Panc1 (cell line): ENCODE measurements at places on chromosomes 7 and 10. TPM values are rescaled to one million over a fixed set of nuclear protein-coding genes. Genes with fewer than 3 reads are reported as not detected.

The DCLRE1A gene
- total RNA-seq = 15.0 TPM

The PLAU gene
- total RNA-seq = 305 TPM

The PLAC9 gene
- total RNA-seq = not detected

The MARCHF5 gene
- total RNA-seq = 66.2 TPM

The PPA1 gene
- 174 TPM for total RNA-seq

The PAX2 gene
- 72.3 TPM for total RNA-seq

The TMEM178B gene
- total RNA-seq = 0.39 TPM

The LBX1 gene
- 0.15 TPM for total RNA-seq

The DKK1 gene
- total RNA-seq = 563 TPM

The MYO3A gene
- not detected for total RNA-seq

The ACTL6B gene
- not detected for total RNA-seq

The C10orf53 gene
- not detected for total RNA-seq

The PON1 gene
- not detected for total RNA-seq

The CLRN3 gene
- total RNA-seq = not detected

The RABGEF1 gene
- 27.3 TPM for total RNA-seq

The IGFBP3 gene
- 6.0 TPM for total RNA-seq

The MRC1 gene
- total RNA-seq = 0.21 TPM

The IQUB gene
- 0.59 TPM for total RNA-seq

The VWDE gene
- 8.5 TPM for total RNA-seq

The ANKRD1 gene
- 0.26 TPM for total RNA-seq

The PMPCB gene
- 61.1 TPM for total RNA-seq

The ASB10 gene
- total RNA-seq = not detected

The CALHM1 gene
- total RNA-seq = not detected

The MOGAT3 gene
- 0.23 TPM for total RNA-seq

The OPALIN gene
- not detected for total RNA-seq

The MBL2 gene
- total RNA-seq = not detected
